ENCODE measurements at places on chromosomes 11 and 22.

GRCh38 chr11:2406451-2406850 is 5.9 kb downstream of the TSSC4 start:
- DNase-seq: no peak

- DNase-seq: no peak
Observed at GRCh38 chr11:121129362-121130340, 28.6 kb downstream of the TECTA start.

DNA sequence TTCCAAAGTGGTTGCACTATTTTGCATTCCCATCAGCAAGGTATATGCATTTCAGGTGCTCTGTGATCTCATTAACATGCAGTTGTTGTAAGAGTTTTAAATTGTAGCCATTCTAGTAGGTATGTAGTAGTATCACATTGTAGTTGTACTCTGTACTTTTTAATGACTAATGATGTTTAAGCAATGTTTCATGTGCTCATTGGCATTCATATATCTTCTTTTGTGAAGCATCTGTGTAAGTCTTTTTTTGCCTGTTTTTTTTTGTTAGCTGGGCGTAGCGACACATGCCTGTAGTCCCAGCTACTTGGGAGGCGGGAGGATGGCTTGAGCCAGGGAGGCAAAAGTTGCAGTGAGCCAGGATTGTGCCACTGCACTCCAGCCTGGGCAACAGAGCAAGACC is 11.3 kb upstream of the TRIM29 start:
- no peak for DNase-seq

GRCh38 chr11:65653229-65654225 is 9.2 kb downstream of the RELA start:
- DNase-seq: peak; percentile 54

GRCh38 chr11:47587723-47588326 is 1.3 kb downstream of the FAM180B start:
- DNase-seq: no peak

- peak; percentile 62 for DNase-seq
Observed at GRCh38 chr11:18115360-18116127, 9.7 kb upstream of the SAAL1 start.

- DNase-seq: no peak
Observed at GRCh38 chr11:72305891-72306585, 62.1 kb upstream of the PHOX2A start.

DNA sequence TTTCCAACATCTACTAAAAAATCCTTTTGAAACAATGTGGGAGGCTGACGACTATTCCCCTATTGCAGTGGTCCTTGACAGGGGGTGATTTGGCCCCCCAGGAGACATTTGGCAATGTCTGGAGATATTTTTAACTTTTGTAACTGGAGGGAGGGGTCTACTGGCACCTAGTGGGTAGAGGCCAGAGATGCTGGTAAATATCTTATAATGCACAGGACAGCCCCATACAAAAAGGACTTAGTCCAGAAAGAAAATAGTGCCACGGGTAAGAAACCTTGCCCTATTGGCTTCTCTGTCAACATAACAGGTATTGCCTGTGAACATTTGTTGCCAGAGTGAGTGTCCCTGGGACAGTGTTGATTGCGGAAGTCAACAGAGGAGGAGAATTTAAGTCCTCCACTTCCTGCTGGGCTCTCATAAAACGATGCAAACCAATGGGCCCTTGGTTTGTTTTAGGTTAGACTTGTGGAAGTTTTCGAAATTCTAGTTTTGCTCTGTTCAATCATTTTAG is 101.6 kb downstream of the MAML2 start:
- DNase-seq: no peak
